Activated CD4-positive, alpha-beta T cell treated with anti-CD3 and anti-CD28 coated beads for 36 hours (primary cell): ENCODE measurements at places on chromosomes 2 and 18.

- H3K27me3 ChIP-seq, result no peaks in the 10 kb centered on the region
- H3K36me3 ChIP-seq, result peaks cover 33% of the 10 kb centered on the region
- no peak overlapping the region for H3K4me3 ChIP-seq
- H3K27ac ChIP-seq, result no peak overlapping the region
Observed at GRCh38 chr2:10668402-10669012, 21.3 kb downstream of the NOL10 start.

GRCh38 chr2:5290900-5291546 is 401.2 kb upstream of the SOX11 start:
- no peak overlapping the region for H3K4me3 ChIP-seq
- H3K4me1 ChIP-seq, result no peaks in the 10 kb centered on the region
- H3K36me3 ChIP-seq, result no peaks in the 10 kb centered on the region

DNA sequence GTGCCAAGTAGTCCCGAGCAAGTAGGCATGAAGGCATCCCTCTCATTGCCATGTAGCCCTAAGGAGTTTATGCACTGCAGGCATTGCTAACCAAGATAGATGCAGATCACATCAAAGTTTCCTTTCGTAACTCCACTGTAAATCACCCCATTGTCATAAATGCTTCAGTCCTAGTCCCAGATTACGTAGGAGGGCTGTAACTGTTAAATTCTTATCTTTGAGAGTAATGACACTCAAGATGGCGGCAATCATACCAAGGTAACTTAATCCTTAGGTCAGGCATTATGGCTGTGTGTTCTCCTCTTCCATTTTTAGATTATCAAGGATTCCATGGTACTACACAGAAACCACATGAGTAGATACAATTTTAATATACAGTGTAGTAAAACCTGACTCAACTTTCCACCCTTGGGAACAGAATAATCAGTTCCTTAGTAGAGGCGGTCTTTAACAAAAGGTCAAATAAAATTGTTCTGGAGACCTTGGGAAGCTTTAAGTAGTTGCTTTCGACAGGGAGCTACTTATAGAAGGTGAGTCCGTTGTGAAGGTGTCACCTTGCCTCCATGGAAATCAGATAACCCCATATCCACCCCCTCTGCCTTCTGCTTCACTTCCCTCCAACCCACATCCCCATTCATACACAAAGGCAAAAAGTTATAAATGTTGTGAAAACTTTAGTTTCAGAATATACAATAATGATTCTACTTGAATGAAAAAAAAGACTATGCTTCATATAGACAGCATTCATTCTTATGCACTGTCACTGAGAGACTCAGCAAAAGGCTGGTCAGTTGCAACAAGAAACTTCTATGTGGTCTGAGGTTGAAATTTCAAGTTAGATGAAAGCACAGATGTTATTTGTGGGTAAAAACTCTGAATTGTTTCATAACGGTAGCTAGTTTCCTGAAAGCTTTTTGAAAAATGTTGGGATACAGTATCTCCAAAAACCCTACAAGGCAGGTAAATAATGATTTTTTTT is 64.8 kb upstream of the GALNT5 start:
- H3K36me3 ChIP-seq, result no peaks in the 10 kb centered on the region
- peaks cover 2% of the 10 kb centered on the region for H3K27me3 ChIP-seq
- H3K4me3 ChIP-seq, result no peak overlapping the region
- no peak overlapping the region for H3K27ac ChIP-seq
- H3K4me1 ChIP-seq, result no peaks in the 10 kb centered on the region

- H3K27me3 ChIP-seq, result no peaks in the 10 kb centered on the region
- H3K27ac ChIP-seq, result no peak overlapping the region
- peaks cover 2% of the 10 kb centered on the region for H3K36me3 ChIP-seq
- H3K4me3 ChIP-seq, result no peak overlapping the region
- H3K4me1 ChIP-seq, result no peaks in the 10 kb centered on the region
Observed at GRCh38 chr2:26465266-26465925, 12.5 kb downstream of the OTOF start.

- no peak overlapping the region for H3K4me3 ChIP-seq
- H3K4me1 ChIP-seq, result no peaks in the 10 kb centered on the region
- no peak for DNase-seq
- no peaks in the 10 kb centered on the region for H3K27me3 ChIP-seq
Observed at GRCh38 chr2:46770622-46771021, 145.0 kb downstream of the MCFD2 start.

- no peak overlapping the region for H3K27ac ChIP-seq
- peaks cover 16% of the 10 kb centered on the region for H3K27me3 ChIP-seq
- DNase-seq, result no peak
- no peaks in the 10 kb centered on the region for H3K36me3 ChIP-seq
- no peak overlapping the region for H3K4me3 ChIP-seq
Observed at GRCh38 chr2:2823061-2823753, 492.1 kb upstream of the MYT1L start.

DNA sequence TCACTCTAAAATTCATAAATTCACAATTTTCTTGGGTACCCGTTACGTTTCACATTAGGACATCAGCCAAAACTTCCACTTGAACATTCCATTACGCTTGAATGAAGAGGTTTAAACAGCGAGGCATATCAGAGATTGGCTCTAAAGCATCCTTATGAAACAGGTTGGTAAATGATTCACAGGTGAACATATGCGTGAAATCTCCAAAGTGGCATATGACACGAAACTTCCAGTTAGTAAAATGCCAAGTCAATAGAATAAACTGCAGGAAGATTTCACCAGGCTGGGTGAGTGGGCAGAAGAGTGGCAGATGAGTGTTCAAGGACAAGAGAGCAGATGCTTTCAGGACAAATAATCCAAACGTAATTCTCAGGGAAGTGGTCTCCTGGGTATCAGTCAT is 33.9 kb upstream of the GLS start:
- peaks cover 33% of the 10 kb centered on the region for H3K4me1 ChIP-seq
- no peak overlapping the region for H3K4me3 ChIP-seq
- DNase-seq, result peak; percentile 54

GRCh38 chr2:46351750-46352138 is 54.5 kb downstream of the EPAS1 start:
- peak overlapping the region; percentile 91 for H3K27ac ChIP-seq
- peaks cover 1% of the 10 kb centered on the region for H3K36me3 ChIP-seq
- DNase-seq, result peak; percentile 84
- H3K27me3 ChIP-seq, result no peaks in the 10 kb centered on the region

DNA sequence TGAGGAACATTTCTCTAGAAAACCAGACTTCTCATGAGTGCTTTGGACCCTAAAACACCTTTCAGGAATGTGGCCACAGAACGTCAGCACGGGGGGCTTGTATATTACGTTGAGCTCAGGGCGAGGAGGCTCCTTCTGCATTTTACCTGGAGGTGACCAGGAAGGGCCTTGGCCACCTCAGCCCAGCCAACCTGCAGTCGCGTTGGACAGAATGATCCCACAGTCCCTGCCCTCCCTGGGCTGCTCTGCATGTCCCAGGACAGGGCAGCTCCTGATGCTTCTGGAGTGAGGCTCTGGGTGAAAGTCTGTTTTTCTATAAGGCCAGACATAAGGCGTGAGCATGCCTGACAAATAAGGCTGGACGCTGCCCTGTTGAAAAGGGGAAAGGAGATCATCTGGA is 121.9 kb downstream of the NDUFA10 start:
- H3K27ac ChIP-seq, result no peak overlapping the region
- H3K36me3 ChIP-seq, result no peaks in the 10 kb centered on the region
- H3K27me3 ChIP-seq, result no peaks in the 10 kb centered on the region
- no peak for DNase-seq
- H3K4me1 ChIP-seq, result no peaks in the 10 kb centered on the region

- H3K4me1 ChIP-seq, result no peaks in the 10 kb centered on the region
- no peaks in the 10 kb centered on the region for H3K27me3 ChIP-seq
- no peak for DNase-seq
- H3K27ac ChIP-seq, result no peak overlapping the region
Observed at GRCh38 chr2:237913193-237913917, 53.5 kb upstream of the UBE2F start.

GRCh38 chr2:168641636-168642035 is 160.8 kb upstream of the NOSTRIN start:
- no peak overlapping the region for H3K27ac ChIP-seq
- H3K36me3 ChIP-seq, result peaks cover 2% of the 10 kb centered on the region
- no peaks in the 10 kb centered on the region for H3K27me3 ChIP-seq
- no peak overlapping the region for H3K4me3 ChIP-seq
- DNase-seq, result no peak
- peaks cover 23% of the 10 kb centered on the region for H3K4me1 ChIP-seq

GRCh38 chr18:27797484-27797883 is 379.4 kb downstream of the CDH2 start:
- H3K27ac ChIP-seq, result no peak overlapping the region
- no peak overlapping the region for H3K4me3 ChIP-seq
- DNase-seq, result no peak
- no peaks in the 10 kb centered on the region for H3K4me1 ChIP-seq
- no peaks in the 10 kb centered on the region for H3K36me3 ChIP-seq

- H3K36me3 ChIP-seq, result peaks cover 8% of the 10 kb centered on the region
- no peak for DNase-seq
- no peak overlapping the region for H3K4me3 ChIP-seq
- peaks cover 25% of the 10 kb centered on the region for H3K4me1 ChIP-seq
- no peak overlapping the region for H3K27ac ChIP-seq
Observed at GRCh38 chr2:33485051-33485450, 8.6 kb downstream of the RASGRP3 start.

DNA sequence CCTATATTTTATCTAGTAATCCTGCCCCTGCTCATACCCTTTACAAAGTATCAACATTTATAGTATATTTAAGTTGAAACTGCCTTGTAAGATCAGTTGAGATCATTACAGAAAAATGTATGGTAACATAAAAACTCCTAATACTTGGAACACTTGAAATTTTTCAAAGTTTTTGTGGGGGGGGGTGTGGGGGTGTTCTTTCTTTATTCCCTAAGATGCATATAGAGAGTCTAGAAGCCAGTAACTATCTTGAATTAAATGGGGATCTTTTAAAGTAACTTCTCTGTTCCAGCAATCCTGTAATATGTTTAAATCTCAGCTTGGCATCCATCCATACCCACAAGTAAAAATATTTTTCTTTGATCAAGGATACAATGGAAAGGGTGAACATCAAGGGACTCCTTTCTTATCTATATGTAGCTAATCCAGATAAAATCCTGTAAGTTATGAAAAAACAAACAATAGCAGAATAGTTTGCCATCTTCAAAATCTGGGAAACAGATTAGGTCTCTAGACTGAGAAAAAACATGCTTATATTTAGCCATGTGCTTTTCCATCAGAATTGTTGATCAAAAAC is 455.3 kb downstream of the MEIS1 start:
- no peak for DNase-seq
- no peaks in the 10 kb centered on the region for H3K4me1 ChIP-seq
- no peaks in the 10 kb centered on the region for H3K36me3 ChIP-seq
- H3K27me3 ChIP-seq, result no peaks in the 10 kb centered on the region
- no peak overlapping the region for H3K27ac ChIP-seq

DNA sequence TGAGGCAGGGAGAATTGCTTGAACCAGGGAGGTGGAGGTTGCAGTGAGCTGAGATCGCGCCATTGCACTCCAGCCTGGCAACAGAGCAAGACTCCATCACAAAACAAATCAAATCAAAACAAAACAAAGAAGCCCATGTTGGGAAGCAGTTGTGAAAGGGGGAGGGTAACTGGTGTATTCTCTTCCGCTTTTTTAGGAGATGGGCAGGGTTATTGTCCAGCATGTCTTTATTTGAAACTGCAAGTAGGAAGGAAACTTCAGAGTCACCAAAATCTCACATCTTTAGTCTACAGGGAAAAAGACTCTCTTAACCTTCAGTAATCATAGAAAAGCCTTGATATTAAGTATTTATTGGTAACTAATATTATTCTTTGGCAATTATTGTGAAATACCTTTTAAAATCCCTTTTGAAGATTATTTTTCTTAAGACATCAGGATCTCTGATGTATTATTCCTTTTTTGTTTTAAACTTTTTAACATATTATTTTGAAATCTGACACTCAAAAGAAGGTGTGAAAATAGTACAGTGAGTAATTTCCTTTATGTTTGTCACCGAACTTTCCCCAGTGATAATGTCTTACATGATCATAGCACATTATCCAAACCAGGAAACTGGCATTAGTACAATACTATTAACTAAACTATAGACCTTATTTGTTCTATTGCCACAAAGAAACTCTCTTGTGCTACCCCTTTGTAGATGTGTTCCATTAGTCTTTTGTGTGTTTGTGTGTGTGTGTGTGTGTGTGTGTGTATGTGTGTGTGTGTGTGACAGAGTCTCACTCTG is 84.3 kb upstream of the LTBP1 start:
- H3K27ac ChIP-seq, result no peak overlapping the region
- no peaks in the 10 kb centered on the region for H3K36me3 ChIP-seq
- DNase-seq, result no peak
- peaks cover 6% of the 10 kb centered on the region for H3K4me1 ChIP-seq
- peaks cover 10% of the 10 kb centered on the region for H3K27me3 ChIP-seq

GRCh38 chr2:220930271-220931076 is 641.6 kb downstream of the EPHA4 start:
- peaks cover 2% of the 10 kb centered on the region for H3K27me3 ChIP-seq
- H3K27ac ChIP-seq, result no peak overlapping the region
- no peak overlapping the region for H3K4me3 ChIP-seq
- peaks cover 1% of the 10 kb centered on the region for H3K4me1 ChIP-seq
- no peak for DNase-seq
